DMS 273 treated with DMSO at 0.1 percent for 48 hours (cell line): ENCODE measurements at places on chromosomes 7 and 10.

- DNase-seq: no peak
These were observed 19.0 kb downstream of the ADCYAP1R1 start for GRCh38 chr7:31070991-31071644.

DNA sequence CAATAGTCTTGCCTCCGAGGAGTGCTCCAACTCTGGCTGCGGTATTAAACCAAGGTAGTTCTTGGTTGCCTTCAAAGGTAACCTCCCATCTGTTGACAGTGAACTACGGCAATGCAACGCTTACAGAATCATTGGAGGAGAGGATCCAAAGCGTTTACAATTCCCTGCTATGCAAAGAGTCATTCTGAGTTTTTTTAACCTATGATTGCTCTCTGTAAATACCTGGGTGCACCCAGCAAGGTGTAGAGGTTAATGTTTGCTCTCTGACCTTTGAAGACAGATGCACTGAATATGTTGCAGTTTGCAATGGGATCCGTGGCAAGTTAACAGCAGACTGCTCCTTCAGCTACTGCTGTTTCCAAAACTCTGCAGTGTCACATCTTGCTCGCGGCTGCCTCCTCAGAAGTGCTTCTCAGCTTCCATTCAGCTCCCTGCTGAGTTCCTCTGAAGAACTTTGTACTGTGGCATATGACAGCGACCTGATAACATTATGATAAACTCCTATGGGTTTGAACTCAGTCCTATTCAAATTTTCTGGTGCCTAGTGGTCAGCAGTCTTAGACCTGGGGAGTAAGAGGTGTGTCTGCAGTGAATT is 29.0 kb downstream of the KIAA1217 start:
- DNase-seq: no peak

DNA sequence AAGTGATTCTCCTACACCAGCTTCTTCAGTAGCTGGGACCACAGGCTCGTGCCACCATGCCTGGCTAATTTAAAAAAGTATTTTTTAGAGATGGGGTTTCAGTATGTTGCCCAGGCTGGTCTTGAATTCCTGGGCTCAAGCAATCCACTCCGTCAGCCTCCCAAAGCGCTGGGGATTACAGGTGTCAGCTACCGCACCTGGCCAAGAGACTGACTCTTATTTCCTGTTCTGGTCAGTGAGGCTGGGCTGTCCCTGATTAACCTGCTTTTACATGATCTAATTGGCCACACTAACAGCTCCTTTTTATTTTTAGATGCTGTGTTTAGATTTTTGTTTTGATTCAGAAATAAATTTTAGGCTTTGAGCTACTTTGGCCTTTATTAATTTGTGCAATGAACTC is 203.9 kb downstream of the NXPH1 start:
- no peak for DNase-seq

DNA sequence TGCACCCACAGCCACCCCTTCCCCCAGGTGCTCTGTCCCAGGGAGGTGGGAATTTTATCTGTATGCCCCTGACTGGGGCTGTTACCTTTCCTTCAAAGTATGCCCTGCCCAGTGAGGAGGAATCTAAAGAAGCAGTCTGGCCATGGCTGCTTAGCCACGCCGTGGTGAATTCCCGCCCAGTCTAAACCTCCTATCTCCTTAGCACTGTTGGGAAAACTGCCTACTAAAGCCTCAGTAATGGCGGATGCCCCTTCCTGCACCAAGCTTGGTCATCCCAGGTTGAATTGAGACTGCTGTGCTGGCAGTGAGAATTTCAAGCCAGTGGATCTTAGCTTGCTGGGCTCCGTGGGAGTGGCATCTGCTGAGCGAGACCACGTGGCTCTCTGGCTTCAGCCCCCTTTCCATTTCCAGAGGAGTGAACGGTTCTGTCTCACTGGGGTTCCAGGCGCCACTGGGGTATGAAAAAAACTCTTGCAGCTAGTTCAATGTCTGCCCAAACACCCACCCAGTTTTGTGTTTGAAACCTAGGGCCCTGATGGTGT is 87.2 kb downstream of the ABCC2 start:
- no peak for DNase-seq

DNA sequence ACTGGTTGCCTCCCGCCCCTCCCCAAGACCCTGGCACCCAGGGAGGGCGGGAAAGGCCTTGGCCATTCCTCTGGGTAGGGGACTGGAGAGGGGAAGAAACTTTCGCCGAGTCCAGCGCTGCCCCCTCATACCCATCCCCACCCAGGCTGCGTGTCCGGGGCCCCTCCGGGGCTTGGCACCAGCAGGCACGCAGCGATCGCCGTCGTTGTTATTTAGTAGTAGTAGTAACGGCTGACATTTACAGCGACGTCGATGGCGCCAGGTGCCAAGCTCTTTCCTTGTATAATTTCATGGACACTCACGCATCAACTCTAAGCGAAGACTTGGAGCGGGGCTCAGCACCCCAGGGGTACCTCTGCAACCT is 3.3 kb upstream of the PDGFA start:
- no peak for DNase-seq

DNA sequence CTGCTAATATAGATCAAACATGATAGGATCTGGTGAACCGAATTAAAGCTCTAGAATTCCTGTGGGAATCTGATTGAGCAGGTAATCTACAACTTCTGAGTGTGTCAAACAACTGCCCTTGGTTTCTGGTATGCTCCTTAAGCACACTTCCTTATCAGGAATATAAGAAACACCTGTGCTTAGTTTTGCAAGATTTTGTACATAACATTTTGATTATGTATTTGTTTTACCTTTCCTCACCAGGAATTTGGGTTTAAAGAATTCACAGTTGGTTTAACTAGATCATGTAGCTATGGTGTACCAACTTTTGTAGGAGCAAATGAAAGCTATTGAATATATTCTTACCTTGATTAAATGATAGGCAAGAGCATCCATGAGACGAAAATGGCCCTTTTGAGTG is 40.6 kb downstream of the MCU start:
- no peak for DNase-seq

- DNase-seq: no peak
These were observed 288.0 kb upstream of the ANKRD30A start for GRCh38 chr10:36837416-36837815.

DNA sequence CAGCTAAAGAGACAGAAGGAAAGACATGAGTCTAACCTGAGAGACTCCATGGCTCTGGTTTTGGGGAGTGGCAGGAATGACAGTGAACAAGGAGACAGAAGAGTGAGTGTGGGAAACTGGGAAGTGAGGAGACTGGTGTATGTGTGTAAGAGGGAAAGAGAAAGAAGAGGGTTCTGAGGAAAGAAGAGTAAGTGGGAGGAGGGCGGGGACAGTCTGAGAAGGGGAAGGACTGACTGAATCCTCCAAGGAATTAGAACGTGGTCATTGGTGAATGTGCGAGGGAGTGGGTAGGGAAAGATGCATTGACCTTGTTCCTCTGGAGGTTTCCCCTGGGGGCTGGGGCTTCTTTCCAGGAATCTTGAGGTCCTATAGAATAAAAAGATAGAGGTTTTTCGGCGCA is 26.6 kb downstream of the WNT8B start:
- DNase-seq: no peak

DNA sequence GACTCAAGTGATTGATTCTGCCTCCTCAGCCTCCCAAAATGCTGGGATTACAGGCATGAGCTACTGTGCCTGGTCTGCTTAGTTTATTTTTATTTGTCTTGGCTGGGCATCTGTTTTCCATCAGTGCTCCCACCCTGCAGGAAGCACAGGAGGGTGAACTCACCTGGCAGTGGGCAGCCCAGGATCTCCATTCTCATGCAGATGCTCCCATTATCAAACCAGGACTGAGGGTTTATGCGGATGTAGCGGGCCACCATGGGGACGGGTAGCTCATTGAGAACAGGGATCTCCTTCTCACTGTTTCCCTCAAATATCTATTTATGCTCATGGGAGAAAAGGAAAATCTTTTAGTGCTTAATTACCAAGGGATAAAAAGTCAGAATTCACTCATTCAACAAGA is 93.8 kb downstream of the CPXM2 start:
- no peak for DNase-seq

DNA sequence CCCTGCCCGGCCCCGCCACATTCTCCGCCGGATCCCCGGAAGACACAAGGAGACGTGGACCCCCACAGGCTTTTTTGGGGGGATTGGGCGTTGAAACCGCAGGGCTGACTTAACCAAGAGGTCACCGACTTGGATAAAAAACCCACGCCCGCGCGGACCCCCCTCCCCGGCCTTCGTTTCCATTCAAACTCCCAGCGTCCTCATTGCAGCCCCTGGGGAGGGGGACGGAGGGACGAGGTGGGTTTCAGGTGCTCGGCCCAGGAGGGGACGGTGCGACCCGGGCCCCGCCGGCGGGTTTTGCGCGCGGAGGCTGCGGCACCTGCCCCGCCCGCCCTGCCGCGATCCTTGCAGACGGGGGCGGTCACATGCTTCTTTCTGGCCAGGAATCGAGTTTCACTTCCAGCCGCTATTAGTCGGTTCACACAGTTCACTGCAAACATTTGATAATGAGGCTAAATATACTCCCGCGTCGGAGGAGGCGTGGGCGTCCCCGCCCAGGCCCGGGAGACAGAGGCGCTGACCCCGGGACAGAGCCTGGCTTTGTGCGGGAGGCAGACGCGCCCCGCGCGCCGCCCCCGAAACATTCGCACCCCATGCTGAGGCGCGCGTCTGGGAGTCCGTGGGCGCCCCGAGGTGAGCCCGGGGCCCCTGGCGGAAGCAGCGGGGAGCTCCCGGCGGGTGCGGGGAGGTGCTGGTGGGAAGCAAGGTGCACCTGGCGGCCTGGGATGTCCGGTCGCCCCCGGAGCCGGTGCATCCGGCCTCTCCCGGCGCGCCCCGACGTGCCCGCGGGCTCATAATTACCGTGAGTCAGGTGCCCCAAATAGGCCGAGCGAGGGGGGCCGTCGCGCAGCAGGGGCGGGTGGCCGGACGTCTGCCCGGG is 2.7 kb upstream of the PDGFA start:
- peak; percentile 27 for DNase-seq

DNA sequence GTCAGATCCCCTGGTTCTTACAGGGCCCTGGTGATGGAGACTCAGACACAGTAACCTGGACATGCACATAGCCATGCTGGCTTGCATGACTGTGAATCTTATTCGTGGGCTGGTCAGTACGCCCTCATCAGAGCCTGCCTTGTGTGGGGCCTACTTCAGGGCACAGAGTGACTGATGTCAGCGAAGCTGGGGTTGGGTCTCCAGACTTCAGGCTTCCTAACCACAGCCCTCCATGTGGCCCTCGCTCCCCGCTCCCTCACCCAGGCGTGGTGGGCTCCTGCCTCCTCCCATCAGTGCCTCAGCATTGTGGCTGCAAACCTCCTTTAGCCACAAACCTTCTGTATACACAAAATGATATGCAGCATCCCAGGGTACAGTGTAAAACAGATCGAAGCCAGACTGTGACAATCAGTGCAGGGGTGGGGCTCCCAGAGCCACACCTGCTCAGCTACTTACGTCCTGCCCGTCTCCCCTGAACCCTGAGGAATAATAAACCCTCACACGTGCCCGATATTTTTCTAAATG is 7.1 kb upstream of the C10orf105 start:
- DNase-seq: no peak

- DNase-seq: no peak
These were observed 78.4 kb downstream of the DGKI start for GRCh38 chr7:137768366-137768765.

- no peak for DNase-seq
These were observed 37.6 kb downstream of the WBP1L start for GRCh38 chr10:102781090-102781920.

DNA sequence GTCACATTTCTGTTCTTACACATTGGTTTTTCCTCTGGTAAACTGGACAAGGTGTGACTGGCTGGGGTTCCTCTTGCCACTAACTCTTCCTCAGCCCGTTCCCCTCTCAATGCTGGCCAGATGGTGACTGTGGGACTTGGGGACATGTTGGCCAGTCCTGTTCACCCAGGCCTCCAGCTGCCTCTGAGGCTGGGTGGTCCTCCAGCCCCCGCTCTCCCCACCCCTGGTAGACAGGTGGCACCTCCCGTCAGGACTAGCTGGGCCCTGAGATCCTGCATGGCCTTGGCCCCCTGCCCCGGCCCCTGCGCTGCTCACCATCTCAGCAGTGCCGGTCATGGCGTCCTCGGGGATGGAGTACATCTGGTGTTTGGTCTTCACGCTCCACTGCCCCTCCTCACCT is 10.8 kb upstream of the MYL7 start:
- no peak for DNase-seq

- no peak for DNase-seq
These were observed 564.2 kb downstream of the TCERG1L start for GRCh38 chr10:130747356-130747755.

DNA sequence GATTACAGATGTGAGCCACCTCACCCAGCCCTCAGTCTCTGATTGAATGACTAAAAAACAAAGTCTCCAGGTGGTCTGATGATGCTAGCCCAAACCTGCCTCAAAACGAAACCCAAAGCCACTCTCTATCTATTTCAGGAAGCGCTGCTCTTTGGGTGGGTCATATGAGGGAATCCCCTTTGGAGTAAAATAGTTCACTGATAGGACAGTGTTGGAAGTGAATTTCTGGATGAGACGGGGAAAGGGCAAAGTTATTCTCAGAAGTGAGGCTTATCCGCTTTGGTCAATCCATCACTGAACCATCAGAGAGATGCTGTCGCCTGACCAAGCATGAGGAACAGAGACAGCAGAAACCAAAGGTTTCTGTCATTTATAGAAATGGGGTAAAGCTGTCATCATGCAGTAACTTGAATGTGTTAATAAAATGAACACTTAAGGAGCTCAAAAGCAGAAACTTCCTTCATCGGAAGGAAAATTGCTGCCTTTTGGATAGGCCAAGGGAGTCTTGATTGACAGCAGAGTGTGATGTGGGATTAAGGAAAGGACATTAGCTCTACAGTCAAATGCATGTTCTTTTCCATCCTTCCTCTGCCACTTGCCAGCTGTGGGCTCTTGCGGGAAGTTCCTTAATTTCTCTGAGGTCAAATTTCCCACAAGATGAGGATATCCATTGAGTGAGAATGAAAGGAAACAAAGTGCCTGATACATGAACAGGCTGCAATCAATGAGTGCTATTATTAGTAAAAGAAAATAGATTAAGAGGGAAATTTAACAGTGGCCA is 64.9 kb upstream of the C1QL3 start:
- DNase-seq: no peak

GRCh38 chr10:30047430-30047829 is 12.0 kb downstream of the JCAD start:
- no peak for DNase-seq

DNA sequence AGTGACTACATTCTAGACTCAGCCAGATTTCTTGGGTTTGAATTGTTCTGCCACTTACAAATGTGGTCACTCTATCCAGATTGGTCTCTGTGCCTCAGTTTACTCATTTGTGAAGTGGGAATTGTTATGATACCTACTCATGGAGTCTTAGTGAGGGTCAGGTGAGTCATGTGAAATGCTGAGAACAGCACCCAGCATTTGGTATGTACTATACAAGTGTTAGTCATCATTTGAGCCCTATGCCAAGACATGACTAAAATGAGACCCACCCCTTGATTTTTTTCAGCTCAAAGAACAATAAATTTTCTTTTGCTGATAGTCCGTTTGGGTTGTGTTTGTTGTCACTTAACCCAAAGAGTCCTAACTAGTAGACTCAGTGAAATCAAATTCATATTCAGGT is 92.8 kb downstream of the CHN2 start:
- DNase-seq: no peak

DNA sequence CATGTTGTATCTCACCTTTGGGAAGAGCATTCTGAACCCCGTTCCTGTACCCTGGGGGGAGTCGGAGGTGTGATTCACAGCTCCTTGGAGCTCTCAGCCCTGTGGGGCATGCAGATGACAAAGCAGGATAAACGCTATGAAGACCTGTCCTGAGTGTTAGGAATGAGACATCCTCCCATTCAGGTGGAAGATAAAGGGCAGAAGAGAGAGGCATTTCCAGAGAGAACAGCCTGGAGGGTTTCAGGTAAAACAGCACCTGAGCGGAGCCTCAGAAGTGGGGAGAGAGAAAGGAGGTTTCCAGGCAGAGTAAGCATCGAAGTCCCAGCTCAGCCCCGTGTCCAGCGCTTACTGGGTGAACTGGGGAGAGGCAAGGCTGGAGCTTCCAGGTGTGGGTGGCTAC is 288.9 kb downstream of the KLF6 start:
- no peak for DNase-seq
